ENCODE measurements at places on chromosomes 7 and 10.

- no peak for DNase-seq
Observed at GRCh38 chr10:43343126-43343525, 28.3 kb upstream of the FXYD4 start.

- no peak for DNase-seq
Observed at GRCh38 chr10:5981529-5981928, 4.2 kb upstream of the IL15RA start.

DNA sequence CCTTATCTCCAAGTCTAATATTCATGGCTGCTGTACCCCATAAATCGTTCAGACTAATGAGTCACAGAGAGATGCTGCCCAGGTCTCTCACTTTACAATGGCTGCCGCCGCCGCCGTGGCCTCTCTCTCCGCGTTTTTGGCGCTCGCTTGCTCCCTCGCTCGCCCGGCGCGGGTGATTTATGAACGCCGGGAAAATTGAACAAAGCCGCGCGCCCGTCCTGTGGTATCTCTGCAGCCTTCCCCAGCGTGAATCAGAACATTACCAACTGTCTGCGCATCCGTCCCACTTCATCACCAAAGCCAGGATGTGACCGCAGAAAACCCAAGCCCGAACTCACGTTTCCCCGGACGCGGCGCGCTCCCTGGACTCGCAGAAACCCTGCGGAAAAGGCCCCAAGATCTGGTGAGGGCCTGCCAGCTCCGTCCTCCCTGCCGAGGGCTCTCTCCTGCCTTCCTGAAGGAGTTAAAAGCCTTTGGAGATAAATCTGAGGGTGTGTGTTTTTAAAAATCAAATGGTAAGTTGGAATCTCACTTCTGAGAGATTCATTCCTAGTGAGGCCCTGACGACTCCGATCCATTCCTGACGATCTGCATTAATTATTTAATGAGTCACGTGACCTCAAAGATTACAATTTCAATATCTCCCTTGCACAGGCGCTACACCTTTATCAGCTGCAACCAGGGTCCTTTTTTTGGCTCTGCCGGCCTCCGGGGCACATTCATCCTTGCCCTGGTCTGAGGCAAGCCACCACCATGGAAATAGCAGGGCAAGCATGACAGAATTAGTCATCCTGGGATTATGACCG, 6.3 kb downstream of the HOXA4 start:
- no peak for DNase-seq

DNA sequence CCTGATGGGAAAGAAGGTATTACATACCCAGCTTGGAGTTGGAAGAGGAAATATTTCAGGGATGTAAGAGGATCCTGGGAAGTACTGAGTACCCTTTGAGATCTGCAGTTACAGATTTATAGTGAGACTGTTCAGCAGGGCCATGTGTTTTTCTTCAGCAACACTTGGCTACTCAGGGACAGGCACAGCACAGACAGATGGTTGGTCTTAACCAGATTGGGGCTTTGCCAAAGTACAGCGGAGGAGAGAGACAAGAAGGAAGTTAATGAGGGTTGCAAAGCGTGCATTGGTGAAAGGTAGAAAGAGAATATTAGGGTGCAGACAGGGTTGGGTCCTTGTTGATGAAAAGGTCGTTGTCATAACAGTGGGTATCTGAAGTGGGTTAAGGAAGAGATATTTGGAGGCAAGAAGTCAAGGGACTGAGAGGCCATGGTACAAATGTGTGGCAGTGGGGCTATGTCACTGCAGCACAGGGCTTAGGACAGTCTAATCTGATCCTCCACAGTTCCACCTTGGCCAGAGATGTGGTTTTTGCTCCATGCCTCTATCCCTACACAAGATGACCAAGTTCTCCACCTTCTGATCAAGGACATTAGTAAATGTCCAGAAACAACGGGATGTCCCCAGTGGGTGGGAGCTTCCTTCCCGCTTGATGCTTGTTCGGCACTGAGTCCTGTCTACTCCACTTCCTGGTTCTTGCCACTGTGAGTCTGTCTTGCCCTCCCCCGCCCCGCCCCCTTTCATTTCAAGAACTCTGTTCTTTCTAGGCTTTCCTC, 18.9 kb upstream of the DNAJC1 start:
- no peak for DNase-seq

- DNase-seq = no peak
Observed at GRCh38 chr7:8637322-8637721, 203.9 kb downstream of the NXPH1 start.

DNA sequence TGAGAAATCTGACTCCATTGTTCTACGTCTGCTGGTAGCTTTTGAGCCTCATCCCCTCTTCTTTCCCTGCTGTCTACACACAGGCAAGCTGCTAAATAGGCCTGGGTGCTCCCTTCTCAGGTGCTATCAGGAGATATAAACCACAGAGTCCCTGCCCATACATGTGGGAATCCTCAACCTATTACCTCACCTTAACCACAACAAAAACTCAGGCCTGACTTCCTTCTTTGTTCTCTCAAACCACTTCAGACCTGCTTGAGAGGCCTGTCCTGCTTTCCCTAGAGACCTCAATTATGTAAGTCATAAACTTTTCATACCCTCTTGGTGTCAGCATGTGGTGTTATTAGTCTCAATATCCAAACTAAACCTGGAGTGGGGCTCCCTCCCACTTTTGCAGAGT, 75.0 kb upstream of the MAGI2 start:
- DNase-seq = no peak

DNA sequence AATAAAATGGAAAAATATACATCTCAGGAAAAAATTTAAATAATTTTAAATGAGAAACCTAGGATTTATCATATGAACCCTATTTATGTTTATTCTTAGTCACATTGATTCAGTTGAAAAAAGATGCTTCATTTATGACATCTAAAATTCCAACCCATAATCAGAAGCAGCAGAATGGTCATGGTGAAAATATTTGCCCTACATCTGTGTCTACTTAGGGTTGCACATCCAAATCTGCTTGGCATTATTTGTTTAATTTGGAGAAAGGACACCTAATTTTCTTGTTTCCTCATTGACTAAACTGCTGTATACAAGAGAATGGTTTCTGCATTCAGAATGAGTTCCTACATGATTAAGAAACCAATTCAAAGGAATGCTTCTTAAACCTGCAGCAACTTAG, 72.9 kb upstream of the SKAP2 start:
- DNase-seq = no peak

- DNase-seq = no peak
Observed at GRCh38 chr10:116132780-116133399, 140.1 kb downstream of the GFRA1 start.

Data from NCI-H460 (cell line).